ENCODE measurements at places on chromosomes 11 and 22.

DNA sequence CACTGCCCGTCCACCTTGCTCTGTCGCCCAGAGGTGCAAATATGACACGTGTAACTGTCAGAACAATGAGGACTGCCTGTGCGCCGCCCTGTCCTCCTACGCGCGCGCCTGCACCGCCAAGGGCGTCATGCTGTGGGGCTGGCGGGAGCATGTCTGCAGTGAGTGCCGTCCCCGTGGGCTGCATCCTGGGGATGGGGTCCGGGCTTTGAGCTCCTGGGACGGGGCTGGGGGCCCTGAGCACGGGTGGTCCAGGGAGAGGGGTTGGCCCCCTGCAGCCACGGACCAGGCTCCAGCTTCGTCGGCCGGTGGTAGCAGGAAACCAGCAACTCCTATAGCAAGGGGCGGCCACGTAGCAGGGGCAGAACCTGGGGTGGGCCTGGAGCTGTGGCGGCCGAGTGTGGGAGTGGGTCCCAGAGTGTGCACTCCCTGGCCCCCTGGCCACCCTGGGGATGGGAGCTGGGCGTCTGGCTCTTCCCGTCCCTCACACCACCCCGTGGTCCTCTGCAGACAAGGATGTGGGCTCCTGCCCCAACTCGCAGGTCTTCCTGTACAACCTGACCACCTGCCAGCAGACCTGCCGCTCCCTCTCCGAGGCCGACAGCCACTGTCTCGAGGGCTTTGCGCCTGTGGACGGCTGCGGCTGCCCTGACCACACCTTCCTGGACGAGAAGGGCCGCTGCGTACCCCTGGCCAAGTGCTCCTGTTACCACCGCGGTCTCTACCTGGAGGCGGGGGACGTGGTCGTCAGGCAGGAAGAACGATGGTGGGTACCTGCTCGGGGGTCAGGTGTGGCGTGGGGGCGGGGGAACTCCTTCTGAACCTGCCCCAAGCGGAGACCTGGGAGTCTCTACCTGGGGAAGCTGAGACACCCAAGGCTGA, 10.1 kb downstream of the MUC2 start:
- no peak for DNase-seq

- DNase-seq: peak; percentile 21
These were observed 5.8 kb downstream of the CCDC34 start for GRCh38 chr11:27357250-27357649.

GRCh38 chr11:19156892-19157291, 39.9 kb downstream of the ZDHHC13 start:
- DNase-seq: no peak

DNA sequence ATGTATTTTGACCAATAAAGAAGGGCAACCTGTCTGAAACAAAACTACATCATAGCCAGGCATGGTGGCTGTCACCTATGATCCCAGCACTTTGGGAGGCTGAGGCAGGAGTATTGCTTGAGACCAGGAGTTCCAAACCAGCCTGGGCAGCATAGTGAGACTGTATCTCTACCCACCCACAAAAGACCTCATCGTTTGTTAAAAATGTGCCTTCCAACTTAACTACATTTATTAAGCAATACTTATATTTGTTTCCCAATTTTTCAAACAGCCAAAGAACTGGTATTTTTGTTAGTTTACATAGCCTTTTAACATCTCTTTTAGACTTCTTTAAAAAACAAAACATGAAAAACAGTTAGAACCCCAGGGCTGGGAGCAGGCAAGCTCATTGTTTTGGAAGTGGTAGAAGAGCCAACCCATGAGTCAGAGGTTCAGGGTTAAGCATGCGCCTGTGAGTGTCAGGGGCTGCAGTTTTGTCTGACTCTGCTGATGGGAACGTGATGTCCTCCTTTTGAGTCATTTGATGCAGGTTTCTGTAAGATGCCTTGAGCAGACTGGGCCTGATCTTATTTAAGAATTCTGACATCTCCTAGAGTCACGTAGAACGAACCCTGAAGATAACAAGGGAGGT, 53.9 kb upstream of the CRTAM start:
- no peak for DNase-seq

DNA sequence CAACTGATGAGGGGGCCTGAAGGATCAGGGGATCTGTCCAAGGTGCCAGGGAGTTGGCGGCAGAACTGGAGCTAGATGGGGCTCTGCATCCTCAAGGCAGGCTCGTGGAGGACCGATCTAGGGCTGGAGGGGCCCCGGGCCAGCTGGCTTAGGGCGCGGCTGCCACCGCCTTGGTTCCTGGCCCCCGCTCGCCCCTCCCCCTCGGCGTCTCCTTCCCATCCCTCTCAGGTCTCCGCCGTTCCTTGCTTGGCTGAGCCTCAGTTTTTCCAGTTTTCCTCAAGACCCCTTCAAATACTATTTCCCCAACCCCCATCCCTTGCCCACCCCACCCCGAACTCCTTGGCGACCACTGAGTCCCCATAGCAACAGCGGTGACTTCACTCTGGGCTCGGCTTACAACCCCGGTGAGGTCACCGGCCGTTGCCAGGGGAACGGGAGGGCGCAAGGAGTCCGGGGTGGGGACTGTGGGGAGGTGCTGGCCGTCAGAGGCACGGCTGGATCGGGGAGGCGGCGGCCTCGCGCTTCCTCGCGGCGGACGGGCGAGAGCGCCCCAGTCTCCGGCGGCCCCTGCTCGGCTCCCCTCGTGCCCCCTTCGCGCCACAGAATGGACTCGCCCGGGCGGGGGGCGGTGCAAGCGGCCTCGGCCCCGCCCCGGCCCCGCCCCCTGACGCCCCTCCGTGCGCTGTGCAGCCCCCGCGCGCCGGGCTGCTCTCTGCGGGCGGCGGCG, 7.5 kb downstream of the FREY1 start:
- DNase-seq: peak; percentile 71

All from NCI-H2107 (cell line).